ENCODE measurements at places on chromosomes 16 and 17. TPM values are rescaled to one million over a fixed set of nuclear protein-coding genes. Genes with fewer than 3 reads are reported as not detected.

GRCh38 chr17:79192503-79193351 lies 118.1 kb downstream of the ENGASE start:
- no peaks in the 10 kb centered on the region for H3K36me3 ChIP-seq
- H3K27me3 ChIP-seq = peaks cover 7% of the 10 kb centered on the region
- no peak overlapping the region for H3K27ac ChIP-seq
- no peak overlapping the region for H3K4me3 ChIP-seq

CD7 gene
- 0.13 TPM for polyA plus RNA-seq

DNA sequence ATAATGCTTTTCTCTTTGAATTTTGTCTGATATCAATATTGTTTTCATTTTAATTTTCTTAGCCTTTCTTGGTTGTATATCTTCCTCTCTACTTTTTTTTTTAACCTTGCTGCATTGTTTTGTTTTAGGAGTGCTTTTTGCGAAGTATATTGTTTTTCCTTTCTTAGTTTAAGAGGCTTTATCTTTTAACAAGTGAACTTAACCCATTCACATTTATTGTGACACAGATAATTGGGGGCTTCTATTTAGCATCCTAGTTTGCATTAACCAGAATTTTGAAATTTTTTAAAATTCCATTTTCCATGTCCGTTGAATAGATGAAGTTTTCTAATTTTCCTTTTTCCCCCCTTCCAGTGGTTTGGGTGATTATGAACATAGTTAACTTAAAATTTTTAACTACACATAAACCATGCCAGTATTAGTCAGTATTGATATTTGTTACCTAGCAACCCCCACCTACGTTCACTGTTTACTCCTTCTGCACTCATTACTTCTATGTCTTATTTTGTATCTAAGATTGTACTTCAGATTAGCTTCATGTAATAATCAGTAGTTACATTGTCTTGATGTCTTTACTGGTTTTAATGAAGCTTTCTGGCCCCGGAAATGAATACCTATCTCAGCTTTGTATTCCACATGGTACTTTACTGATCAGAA lies 44.4 kb downstream of the TNRC6A start:
- no peaks in the 10 kb centered on the region for H3K27me3 ChIP-seq
- peaks cover 5% of the 10 kb centered on the region for H3K36me3 ChIP-seq
- H3K27ac ChIP-seq = no peak overlapping the region

BMERB1 gene
- polyA plus RNA-seq = 38.3 TPM

DNA sequence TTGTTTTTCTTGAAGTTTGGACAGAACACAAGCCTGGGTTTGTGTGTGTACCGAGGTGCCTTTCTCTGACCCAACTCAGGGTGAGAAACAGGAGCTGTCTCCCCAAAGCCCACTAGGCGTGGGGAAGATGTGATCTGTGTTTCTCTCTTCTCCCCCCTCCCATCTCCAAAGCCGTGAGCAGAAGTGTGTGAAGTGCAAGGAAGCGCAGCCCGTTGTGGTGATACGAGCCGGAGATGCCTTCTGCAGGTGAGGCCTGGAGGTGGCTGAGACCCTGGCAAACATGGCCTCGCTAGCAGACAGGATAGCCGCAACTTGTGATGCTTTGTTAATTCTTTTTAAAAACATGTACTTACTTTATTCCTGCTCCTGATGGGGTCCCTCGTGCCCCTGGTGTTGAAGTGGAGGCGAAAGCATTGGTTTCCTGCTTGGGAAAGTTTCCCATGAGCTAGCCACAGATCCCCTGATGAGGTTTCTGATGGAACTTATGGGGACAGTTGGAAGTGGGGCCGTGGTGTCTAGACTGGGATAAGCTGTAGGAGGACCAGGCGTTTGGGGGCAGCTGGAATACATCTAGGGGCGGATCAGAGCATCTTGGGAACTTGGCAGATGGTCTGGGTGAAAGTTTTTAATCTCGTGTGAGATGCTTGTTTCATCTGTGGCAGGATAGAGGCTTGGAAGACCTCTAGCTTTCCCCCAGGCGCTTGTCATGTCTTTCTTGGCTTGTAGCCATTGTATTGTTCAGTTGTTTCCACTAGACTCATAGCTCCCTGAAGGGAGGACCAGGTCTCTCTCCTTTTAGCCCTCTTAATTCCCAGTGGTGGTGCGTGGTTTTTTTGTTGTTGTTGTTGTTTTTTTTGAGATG lies 893 bp downstream of the CTU2 start:
- no peak for DNase-seq
- no peaks in the 10 kb centered on the region for H3K27me3 ChIP-seq
- H3K27ac ChIP-seq = peak overlapping the region; percentile 91
- no peaks in the 10 kb centered on the region for H3K36me3 ChIP-seq

Measured in psoas muscle (tissue), 8 donors.